ENCODE measurements at places on chromosomes 6 and 20.

- DNase-seq, result no peak
These were observed 36.9 kb upstream of the CD93 start for GRCh38 chr20:23122796-23123655.

GRCh38 chr20:53321596-53321995 is 272.0 kb downstream of the ZNF217 start:
- no peak for DNase-seq

GRCh38 chr6:47276377-47276776 is 33.3 kb downstream of the TNFRSF21 start:
- DNase-seq, result no peak

- peak; percentile 76 for DNase-seq
These were observed at the start of gene ALDH5A1 for GRCh38 chr6:24494821-24495795. ALDH5A1 (plus strand) TSS chr6:24494969; CDS start chr6:24494997, 28 bp downstream.

DNA sequence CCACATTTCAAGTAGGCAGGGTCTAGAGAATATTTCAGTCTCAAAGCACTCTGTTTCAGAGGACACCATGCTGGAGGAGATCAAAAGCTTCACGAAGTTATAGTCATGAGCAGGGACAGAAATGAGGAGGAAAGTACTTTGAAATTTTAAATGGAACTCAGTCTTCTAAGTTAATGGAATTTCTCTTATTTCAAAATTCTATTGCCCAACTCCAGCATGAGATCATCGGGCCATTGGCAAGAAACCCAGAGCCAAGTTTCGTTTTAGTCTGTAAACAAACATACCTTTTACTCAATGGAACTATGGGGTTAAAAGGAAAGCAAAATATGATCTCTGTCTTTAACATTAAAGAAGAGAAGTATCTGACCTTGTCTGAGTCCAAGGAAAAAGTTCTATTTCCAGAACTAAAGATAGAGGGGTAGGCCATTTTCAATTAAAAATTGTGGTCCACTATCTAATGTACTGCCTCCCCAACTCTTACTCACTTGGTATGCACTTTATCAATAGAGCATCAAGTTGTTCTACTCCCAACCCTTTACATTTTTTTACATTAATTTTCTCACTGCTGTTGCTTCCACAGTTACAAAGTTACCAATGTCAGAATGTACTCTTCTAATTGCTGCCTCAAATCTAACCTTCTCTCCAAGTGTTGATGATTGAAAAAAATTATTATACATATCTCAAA is 235.3 kb upstream of the NRSN1 start:
- no peak for DNase-seq

DNA sequence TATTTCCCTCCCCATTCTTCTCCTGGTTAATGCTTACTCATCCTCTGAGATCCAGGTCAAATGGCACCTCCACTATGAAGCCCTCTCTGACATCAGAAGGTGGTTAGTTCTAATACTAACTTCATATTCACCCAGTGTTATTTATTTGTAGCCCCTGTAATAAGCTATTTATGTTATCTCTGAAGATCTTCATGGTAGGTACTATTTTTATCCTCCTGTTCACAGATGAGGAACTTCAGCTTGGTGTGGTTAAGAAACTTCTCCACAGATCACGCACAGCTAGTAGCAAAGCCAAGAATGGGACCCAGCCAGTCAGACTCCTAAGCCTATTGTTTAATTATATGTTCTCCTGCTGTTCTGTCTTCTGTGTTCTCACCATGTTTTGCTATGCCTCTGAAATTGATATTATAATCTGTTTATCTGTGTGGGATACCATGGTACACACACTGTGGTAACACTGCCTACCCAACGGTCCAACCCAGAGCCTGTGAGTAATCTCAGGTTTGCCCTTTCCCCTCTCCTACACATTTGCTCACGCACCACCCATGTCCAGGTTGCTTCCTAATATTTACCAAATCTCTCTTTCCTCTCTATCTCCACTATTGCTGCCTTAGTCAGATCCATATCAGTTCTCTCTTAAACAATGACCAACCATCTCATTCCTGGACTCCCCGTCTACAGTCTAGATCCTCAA is 98.4 kb downstream of the IPCEF1 start:
- no peak for DNase-seq

- no peak for DNase-seq
These were observed 211.6 kb downstream of the SLC24A3 start for GRCh38 chr20:19423900-19424620.

- DNase-seq, result peak; percentile 14
These were observed 109.6 kb upstream of the RREB1 start for GRCh38 chr6:6998194-6998569.

- DNase-seq, result no peak
These were observed 9.6 kb downstream of the LEMD2 start for GRCh38 chr6:33779290-33779689.

DNA sequence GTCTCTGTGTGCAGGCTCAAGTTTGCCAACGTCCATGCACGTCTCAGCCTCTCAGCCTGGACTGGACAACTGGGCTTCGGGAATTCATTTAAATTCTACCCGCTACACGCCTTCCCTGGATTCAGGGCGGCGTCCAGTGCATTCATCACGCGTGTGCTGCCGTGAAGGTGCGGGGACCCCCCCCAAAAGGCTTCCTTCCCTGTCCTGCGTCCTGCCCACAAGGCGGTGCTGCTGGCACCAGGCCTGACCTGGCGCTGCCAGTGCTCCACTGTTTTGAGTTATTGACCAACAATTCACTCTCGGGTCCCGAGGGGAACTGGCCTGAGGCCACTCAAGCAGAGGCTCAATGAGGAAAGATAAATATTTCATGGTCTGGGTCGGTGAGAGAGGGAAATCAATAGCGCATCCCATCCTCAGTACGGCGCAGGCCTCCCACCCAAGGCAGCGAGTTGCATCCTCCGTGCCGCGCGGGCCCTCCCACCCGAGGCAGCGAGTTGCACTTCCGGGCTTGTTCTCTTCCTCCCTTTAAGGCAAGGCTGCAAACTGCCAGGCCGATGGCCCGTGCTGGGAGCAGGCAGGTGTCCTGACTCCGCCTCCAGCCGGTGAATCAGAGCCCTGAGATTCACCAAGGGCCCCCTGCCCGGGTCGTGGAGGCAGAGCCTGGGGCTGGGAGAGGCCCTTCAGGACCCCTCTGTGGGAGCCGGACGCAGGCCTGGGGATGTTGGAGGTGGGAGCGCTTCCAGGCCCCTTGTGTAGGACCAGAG is 22.8 kb upstream of the BHLHE23 start:
- DNase-seq, result no peak

DNA sequence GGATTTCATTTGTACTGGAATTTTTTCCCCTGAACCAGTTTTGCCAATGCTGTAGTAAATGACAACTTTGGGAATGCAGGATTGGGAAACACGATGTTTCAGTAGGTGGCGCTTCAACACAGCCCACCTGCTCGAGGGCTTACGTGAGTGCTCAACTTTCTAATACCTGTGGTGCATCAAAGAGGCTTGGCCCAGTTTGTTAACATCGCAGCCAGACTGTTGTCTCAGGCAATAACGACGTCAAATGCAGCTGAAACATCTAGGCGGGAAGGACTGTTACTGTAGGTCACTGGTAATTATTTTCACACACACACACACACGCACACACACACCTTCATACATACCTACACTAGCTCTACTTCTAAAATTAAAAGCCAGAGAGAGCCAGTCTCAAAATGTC is 815.5 kb upstream of the SLC35B3 start:
- DNase-seq, result no peak

GRCh38 chr6:166957087-166957804 is 896 bp upstream of the RNASET2 start:
- DNase-seq, result no peak

GRCh38 chr6:62265906-62266525 is 20.0 kb downstream of the KHDRBS2 start:
- no peak for DNase-seq

GRCh38 chr6:112488238-112488637 is 141.1 kb downstream of the RFPL4B start:
- DNase-seq, result no peak

- DNase-seq, result no peak
These were observed 104.8 kb downstream of the FLRT3 start for GRCh38 chr20:14232650-14233049.

GRCh38 chr6:106118835-106119431 is 32.8 kb downstream of the PRDM1 start:
- DNase-seq, result no peak

GRCh38 chr6:93819189-93819588 is 399.8 kb upstream of the EPHA7 start:
- DNase-seq, result no peak

- no peak for DNase-seq
These were observed 196.2 kb downstream of the KHDRBS2 start for GRCh38 chr6:62089781-62090180.

DNA sequence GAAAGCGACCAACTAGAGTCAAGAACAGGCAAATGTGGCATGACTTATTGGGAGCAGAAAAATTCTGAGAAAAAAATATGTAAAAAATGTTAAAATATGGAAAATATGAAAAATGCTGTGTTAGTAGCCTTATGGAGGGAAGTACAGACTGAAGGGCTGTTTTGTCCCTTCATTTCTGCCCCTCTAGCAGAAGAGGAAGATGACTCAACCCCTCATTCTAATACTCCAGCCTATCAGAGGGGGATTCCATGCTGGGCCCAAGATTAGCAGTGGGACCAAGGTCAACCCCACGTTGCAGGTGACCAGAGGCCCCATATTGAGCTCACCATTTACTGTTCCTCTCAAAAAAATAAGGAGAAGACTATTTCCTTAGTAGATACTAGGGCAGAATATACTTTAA is 8.4 kb downstream of the MUC21 start:
- no peak for DNase-seq

DNA sequence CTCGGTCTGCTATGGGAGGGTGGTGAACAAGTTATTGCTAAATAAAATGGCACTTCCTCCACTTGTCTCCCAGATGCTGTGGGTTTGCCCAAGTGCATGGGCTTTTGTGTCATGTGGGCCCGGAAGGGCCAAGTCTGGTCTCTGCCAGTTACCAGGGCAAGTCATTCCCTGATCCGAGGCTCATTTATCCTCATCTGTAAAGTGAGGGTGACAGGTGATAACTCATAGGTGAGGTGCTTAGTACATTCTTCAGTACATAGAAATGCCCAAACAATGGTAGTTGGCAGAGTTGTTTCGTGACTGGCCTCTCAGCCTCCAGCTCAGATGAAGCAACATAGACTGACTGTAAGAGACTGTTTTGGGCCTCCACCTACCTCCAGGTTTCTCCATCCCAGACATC is 2.0 kb upstream of the MUCL3 start:
- no peak for DNase-seq

DNA sequence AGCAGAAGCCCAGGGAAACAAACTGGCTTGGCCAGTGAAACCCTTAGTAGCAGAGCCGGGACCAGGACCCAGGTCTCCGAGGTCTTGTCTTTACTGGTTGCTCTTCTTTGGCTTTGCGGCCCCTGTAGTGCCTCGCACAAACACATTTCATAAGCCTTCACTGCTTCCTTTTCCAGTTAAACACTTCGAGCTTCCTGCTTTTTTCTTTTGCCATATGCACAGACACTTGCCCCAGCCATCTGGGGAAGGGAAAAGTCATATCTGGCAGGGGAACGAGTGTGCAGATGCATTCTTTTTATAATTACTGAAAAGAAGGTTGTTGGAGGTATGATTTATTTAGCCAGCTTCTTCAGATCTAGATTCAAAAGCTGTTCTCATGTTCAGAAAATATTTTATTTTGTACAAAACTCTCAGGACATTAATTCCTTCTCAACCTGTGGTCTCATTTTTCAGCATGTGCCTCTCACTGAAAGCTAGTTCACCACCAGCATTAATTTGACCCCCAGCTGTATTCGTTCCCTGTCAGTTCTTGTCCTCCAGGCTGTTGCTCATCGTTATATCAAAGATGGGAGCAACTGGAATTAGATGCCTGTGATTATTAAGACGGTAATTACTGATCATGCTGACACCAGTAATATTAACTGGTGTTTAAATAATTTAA is 19.2 kb downstream of the KLHL32 start:
- no peak for DNase-seq

- DNase-seq, result peak; percentile 65
These were observed 64.8 kb upstream of the TMEM30A start for GRCh38 chr6:75349262-75349984.

- DNase-seq, result no peak
These were observed 3.1 kb downstream of the SEMG1 start for GRCh38 chr20:45209924-45210323.

DNA sequence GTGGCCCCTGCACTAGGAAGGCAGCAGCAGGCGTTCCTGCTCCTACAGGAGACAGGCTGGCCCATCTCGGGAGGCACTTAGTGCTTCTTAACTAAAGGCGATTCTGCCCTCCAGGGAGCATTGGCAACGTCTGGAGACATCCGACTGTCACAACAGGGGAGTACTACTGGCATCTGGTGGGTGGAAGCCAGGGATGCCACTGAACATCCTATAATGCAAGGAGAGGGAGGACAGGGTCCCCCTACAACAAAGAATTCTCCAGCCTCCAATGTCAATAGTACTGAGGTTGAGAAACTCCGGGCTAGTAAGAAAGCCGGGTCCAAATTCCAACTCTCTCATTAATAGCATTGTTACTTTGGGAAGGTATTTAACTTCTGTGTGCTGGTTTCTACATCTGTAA is 119.4 kb upstream of the ARMC2 start:
- DNase-seq, result no peak

DNA sequence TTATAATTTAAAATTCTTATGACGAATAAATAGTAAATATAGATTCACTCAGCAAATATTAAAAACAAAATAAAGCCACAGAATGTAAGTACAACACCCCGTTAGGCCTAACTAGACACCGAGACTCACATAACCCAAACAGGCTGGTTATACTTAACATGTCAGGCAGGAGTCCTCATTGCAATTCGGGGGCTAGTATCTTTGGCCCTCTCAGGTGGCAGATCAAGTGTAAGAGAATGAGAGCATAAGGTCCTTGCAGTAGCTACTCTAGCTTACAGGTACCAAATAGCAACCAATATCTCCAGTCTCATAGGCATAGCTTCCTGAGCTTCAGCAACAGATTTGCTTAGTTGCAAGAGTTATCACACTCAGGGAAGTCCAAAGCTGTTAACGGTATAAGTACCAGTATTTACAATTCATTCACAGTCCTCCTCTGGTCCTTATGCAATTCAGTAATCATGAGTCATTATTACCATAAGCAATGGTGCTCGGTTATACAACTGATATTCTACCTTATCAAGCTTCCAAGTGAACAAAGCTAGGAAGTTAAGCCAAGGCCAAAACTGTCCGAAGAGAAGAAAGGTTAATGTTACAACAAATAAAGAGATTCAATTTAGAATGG is 20.1 kb downstream of the REV3L start:
- DNase-seq, result no peak

GRCh38 chr20:21002486-21002885 is 103.7 kb downstream of the LINC00237 start:
- DNase-seq, result no peak

GRCh38 chr6:150254770-150255169 is 111.9 kb downstream of the PPP1R14C start:
- no peak for DNase-seq

- no peak for DNase-seq
These were observed 96.9 kb upstream of the FOXQ1 start for GRCh38 chr6:1215023-1215422.

- no peak for DNase-seq
These were observed 159.3 kb upstream of the LAMA2 start for GRCh38 chr6:128723667-128724066.

All from hindlimb muscle (tissue), 1 donor.